ENCODE measurements at places on chromosomes 2 and 18.

DNA sequence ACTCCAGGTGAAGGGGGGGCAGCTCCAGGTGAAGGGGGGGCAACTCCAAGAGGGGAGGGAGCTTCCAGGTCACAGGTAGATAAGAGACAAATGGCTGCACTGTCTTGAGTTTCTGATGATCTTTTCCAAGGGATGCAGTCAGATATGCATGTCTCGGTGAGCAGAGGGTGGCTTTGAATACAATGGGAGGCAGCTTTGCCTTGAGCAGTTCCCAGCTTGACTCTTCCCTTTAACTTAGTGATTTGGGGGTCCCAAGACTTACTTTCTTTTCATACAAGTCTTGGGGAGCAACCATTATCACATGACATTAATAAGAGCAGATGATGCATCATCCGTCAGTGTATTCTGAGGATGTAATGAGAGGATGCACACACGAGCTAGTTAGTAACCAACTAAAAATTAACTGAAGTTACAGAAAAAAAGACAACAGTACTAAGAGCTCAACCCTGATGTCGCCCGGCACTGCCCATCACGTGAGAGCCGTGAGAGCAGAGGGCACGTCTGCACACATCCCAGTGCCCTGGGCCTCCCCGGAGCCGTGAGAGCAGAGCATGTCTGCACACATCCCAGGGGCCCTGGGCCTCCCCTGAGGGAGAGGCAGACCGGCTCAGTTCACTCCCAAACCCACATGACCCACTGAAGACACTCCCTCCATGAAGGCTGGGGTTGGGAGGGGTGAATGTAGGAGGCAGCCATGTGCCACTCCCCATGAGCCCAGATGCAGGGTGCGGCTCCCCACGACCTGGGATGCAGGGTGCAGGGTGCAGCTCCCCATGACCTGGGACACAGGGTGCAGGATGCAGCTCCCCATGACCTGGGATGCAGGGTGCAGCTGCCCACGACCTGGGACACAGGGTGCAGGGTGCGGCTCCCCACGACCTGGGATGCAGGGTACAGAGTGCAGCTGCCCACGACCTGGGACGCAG, 39.4 kb downstream of the PXDN start:
- no peak for DNase-seq

DNA sequence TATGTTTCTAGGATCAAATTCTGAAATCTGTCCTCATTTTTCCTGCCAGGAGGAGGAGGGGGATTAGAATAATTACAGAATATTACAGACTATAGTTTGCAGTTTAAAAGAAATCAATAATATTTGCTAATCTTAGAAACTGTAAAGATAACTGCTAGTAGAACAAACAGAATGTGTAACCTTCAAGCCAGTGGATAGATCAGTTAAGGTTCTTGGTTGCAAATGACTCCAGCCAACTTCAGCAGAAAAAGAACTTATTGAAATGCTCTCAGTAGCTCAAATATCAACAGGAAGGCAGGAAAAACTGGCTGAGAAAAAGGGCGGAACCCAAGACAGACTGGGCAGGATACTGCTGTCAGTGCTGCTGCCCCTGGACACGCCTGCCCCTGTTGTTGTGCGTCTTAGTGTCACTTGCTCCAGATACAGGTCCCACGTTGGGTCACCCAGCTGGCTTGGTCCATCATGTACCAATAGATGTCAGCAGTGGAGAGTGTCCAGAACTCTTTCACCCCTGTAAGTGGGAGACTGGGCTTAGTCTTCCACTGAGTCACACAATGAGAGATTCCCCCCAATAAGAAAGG, 10.2 kb downstream of the NMUR1 start:
- no peak for DNase-seq

DNA sequence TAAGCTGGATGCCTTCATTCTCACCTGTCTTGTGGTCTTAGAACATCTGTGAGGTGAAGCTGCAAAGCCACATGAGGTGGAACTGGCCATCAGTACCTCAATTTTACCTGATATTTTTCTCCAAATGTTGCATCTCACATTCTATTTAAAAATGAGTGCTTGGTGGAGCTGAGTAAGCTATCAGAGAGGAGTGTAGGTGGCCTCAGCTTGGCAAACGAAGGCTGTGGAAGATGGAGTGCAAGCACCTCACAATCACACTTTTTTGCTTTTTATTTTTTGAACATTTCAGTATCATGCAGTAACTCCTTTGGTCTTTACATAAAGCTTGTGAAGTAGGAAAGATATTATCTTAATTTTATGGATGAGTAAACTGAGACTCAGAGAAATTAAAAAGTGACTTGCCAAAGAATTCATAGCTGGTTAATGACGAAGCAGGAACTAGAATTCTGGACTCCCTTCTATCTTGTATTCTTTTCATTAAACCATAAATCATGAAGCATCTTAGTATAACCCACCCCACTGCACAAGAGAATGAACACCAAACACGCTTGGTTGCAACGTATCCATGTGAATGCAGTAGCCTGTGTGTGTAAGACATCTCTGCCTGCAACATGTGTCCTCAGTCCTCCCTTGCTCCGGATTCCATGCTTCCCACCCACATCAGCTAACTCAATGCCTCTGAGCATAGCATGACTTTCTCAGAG, 27.2 kb downstream of the C2orf49 start:
- no peak for DNase-seq

- DNase-seq = no peak
These were observed 239.2 kb downstream of the CMPK2 start for GRCh38 chr2:6626401-6627012.

DNA sequence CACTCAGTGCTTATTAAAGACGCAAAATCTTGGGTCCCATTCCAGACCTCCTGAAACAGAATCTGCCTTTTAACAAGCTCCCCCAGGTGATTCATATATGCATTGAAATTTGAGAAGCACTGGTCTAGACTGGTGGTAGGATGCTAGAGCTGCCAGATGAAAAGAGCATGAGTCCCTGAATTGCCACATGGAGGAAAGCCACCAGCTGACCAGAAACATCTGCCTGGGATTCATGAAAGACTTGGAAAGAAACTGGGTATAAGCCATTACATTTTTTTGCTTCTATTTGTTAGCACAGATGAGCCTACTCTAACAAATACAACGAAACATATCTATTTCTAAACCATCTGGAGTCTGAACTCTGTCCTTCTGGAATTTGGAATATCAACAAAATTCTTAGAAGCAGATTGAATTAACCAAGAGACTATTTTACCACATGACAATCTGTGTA, 228.9 kb downstream of the RBM43 start:
- no peak for DNase-seq

GRCh38 chr2:64905338-64906024, 83.7 kb upstream of the SLC1A4 start:
- DNase-seq = no peak

GRCh38 chr2:49901202-49902065, 747.1 kb upstream of the FSHR start:
- no peak for DNase-seq

- peak; percentile 12 for DNase-seq
These were observed 28.9 kb upstream of the CNOT11 start for GRCh38 chr2:101223814-101224231.

DNA sequence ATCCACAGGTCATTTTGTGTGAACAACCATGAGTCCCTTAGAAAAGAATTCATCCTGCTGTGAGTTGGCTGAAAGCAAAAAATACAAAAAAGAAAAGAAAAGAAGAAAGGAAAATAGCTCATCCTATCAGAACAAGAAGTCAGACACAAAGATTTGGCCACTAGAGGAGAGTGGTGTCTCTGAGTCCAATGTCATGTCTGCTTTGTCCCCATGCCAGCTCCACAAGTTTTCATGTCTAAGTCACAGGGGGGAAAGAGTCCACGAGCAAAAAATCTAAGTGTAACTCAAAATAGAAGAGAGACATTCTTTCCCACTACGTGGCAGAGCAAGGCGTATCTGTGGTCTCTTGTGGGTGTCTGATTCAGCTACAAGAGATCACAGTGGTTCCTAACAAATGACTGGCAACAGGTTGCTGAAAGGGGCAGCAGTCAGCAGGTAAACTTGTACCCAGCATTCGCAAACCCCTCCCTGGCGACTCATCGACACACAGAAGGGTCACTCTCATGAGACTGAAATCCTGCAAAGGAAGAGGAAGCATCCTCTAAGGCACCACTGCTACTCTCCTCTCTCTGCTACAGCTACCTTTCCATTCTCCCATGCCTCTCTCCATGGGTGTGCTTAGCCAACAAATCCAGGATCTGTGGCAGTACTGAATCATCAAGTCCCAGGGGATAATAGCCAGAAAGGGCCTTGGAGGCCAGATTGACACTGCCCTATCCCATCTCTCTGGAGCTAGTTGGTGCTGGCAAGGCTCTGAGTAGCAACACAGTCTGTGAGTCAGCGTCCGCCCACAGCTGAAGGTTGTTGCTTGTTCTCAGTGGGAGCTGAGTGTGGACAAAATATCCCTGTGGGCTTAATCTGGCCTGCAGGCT, 123.0 kb upstream of the SLC39A10 start:
- DNase-seq = peak; percentile 50

DNA sequence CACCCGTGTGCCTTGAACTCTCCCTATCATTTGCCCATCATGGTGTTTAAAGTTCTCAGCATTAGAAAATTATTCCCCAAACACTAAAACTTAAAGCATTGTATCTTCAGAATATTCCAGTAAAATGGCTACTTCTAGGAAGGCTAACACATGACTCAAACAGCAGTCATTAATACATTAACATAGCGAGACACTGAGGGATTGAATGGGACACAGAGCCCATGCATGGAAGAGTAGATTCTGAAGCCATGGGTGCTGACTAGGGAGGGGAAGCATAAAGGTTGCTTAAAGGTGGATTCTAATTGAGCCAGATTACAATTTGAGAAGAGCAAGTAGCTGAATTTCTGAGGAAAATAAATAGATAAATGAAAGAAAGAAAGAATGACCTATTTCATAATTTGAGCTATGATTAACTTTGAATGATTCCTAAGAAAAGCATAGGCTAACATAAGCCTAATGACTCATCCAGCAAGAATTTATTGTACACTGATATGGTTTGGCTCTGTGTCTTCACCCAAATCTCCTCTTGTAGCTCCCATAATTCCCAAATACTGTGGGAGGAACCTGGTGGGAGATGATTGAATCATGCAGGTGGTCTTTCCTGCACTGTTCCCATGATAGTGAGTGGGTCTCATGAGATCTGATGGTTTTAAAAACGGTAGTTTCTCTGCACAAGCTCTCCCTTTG, 79.8 kb upstream of the PIK3C3 start:
- no peak for DNase-seq

DNA sequence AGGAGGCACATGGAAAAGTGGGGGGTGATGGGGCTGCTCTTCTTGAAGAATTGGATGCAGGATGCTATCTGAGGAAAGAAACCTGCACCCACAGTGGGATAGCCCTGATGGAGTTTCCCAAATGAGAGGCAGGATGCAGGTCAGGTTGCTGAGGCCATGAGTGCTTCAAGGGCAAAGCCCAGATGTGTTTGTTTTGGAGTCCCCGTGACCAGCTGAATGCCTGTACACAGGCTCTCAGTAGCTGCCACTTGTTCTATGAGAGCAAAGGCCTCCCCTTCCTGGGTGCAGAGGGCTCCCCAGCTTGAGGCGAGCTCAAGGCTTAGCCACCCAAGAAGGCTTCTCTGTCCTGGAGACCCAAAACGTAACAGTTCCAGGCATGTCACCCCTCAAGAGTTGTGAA, 192.7 kb downstream of the SEPTIN10 start:
- no peak for DNase-seq
